ENCODE measurements at places on chromosomes 16 and 17.

- no peak for DNase-seq
Observed at GRCh38 chr16:6494716-6495115, 837.9 kb upstream of the RBFOX1 start.

GRCh38 chr16:8812162-8812843 is 14.7 kb downstream of the PMM2 start:
- no peak for DNase-seq

DNA sequence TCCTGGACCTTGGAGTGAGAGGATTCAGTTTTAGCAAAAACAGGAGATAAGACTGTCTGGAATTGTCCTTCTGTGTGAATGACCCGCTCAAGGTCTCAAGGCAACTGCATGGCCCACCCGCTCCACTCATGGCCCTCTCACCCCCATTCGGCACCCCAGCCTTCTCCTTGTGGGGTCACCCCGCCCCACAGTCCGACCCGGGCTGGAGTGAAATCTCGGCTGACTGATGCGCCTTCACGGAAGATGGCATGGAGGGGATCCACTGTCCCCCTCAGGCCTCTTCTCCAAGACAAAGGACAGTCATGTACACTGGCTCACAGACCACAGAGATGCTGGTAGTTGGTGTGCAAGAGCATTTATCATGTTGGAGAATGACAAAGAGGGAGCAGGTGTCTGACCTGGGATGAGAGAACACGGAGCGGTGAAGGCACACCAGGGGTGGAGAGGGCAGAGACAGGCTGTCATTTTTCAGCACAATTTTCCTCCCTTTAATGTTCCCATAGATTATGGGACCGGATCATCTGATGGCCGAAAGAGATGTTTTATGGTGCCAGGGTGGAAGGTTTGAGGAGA is 391.9 kb upstream of the TNRC6C start:
- no peak for DNase-seq

DNA sequence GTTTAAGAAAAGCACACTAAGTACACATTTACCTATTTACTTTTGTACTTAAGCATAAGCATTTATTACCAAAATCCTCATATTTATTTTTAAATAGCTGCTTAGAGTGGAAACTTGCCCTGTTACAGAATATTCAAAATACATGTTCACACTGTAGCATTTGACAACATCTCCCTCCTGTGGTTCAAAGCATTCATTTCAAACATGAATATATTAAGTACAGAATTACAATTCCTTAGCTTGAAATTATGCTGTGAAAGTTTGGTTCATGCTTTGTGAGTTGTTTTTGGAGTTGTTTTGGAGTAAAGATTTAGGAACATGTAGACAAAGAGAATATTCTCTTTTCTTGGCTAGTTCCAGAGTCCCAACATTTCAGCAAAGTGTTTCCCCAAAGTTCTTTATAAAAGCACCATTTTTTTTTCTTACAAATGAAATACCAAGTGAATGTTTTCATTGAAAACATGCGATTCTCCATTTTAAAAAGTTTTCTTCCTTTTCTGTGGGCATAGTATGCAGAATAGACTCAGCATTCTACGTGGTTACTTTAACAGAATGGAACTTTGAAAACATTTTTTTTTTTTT is 33.2 kb downstream of the TUBD1 start:
- DNase-seq = no peak

- DNase-seq = no peak
Observed at GRCh38 chr17:59893676-59894100, 767 bp downstream of the RPS6KB1 start.

DNA sequence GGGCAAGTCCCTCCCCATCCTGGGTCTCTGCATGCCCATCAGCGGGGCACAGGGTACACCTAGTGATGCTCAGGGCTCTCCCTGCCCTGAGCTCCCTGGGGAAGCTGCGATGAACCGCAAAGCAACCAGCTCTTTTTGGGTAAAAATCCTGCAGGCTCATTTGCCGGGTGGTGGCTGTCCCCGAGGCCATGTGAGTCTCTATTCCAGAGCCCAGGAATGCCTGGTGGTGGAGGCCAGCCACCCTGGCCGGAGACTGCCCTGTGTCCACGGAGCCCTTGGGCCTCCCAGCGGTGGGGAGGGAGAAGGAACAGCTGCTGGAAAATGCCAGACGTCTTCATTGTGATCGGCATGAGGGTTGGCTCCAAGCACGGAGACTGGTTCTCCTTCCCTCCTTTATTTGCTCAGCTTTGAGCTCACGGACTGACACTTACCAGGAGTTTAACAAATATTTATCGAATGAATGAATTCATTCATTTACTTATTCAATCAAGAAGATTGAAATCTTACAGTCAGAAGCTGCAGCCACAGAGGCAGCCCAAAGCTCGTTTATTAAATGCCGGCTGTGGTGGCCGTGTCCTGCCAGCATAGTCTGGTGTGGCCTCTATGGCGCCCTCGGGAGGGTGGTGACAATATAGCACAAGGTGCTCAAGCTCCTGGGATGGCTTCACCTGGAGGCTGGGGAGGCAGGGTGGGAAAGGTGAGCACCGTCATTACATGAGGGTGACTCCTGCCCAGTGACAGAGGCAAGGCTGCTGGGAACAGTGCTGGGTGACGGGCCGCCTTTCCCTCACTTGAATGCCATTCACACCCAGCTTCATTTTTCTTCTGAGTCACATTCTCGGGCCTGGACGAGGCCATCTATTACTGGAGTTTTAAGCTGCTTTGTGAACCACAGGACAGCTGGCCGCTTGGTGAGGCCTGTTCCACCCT is 31.1 kb upstream of the JPH3 start:
- no peak for DNase-seq

GRCh38 chr17:44362459-44362948 is 1.1 kb downstream of the FAM171A2 start:
- no peak for DNase-seq

DNA sequence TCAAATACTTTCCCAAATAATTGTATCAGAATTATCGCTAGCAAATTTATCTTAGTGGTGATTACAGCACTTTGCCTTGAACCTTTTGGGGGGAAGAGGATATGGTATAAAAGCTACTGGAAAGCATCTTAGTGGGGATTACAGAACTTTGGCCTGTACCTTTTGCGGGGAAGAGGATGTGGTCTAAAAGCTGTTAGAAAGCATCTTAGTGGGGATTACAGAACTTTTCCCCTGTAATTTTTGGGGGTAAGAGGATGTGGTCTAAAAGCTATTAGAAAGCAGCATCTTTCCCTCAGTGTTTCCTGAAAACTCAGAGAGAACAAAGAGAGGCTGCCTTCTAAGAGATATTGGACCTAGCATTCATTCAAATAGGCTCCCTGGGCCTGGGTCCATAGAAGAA is 4.1 kb downstream of the SLFN12 start:
- DNase-seq = no peak

DNA sequence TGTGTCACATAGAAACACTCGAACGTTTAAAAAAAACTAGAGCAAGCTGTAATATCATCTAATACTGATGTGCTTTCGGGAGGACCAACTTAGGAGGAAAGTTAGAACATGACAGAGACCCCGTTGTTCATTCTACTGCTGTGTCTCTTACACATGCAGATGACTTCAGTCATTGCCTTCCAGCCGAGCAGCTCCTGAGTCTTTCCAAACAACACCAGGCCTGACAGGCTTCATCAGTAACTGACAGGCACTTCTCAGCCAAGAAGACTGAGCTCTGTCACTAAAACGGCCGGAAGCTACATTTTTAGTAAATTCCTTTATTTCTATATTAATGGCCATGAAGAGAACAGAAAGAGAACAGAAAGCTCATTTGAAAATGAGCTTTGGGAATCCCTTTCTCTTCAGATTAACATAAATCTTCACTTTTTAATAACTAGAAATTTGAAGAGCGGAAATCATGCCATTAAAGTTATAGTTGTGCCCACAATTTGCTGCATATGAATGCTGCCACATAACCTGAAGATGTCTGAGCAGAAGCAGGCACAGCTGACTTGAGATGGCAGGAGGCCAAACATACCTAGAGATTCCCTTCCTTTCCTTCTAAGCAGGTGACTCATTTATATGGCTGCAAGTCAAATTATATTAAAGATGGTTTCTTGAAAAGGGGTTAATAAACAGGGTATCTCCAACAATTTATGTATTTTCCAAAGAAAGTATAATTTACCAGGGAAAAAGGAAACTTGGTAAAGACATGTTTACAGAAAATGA is 148.9 kb downstream of the ITFG1 start:
- no peak for DNase-seq

DNA sequence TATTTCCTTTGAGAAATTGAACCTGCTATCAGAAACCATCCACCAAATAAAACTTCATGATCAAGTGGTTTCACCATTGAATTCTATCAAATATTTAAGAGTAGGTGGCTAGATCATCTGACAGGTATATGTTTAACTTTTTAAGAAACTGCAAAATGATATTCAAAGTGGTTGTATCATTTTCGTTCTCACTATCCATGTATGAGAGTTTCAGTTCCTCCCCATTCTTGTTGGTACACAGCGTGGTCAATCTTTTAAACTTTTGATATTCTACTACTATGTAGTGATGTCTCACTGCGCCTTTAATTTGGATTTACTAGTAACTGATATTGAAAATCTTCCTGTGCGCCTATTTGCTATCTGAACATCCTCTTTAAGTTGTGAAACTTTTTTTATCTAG is 163.7 kb downstream of the CYB561 start:
- no peak for DNase-seq

- no peak for DNase-seq
Observed at GRCh38 chr16:22091721-22092120, 620 bp upstream of the VWA3A start.

- DNase-seq = no peak
Observed at GRCh38 chr17:21298056-21298982, 13.8 kb downstream of the MAP2K3 start.

DNA sequence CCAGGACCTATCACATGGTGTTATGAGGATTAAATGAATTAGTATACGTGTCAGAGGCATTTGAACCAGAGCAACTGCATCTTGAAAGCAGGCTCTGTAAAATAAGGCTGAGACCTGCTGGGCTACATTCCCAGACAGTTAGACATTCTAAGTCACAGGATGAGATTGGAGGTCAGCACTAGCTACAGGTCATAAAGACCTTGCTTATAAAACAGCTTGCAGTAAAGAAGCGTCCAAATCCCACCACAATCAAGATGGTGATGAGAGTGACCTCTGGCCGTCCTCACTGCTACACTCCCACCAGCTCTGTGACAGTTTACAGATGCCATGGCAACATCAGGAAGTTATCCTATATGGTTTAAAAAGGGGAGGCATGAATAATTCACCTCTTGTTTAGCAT is 71.8 kb downstream of the IRF8 start:
- DNase-seq = no peak

- DNase-seq = no peak
Observed at GRCh38 chr16:1762879-1763520, 8.3 kb downstream of the NME3 start.

All from HS-5 (cell line).